ENCODE measurements at places on chromosomes 16 and 17. TPM values are rescaled to one million over a fixed set of nuclear protein-coding genes. Genes with fewer than 3 reads are reported as not detected.
A peak's percentile ranks its signal among the peaks of the same experiment; 100 is the strongest.

The MED31 gene
- total RNA-seq: 19.8 TPM

The KLHL10 gene
- total RNA-seq: 0.17 TPM

The EME2 gene
- 6.2 TPM for total RNA-seq

The RPRML gene
- total RNA-seq: not detected

The HSD11B2 gene
- 26.0 TPM for total RNA-seq

The ZFHX3 gene
- total RNA-seq: 9.3 TPM

DNA sequence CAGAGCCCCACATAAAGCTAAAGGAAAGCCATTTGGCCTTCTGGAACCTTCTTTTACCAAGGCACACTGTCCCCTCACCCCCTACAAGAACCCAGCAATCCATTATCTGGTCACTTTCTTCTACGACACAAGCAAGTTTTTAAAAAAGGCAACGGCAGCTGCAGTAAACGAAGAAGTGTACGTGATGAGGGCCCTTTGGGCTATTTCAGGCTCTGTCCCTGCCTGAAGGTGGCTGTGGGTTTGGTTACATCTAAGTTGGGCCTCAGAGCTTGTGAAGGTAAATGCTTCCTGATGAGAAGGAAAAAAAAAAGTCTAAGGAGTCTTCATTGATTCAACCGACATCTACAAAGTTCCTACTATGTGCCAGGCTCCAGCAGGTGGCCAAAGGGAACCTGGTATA, 35.4 kb downstream of the XYLT1 start:
- no peak for DNase-seq

DNA sequence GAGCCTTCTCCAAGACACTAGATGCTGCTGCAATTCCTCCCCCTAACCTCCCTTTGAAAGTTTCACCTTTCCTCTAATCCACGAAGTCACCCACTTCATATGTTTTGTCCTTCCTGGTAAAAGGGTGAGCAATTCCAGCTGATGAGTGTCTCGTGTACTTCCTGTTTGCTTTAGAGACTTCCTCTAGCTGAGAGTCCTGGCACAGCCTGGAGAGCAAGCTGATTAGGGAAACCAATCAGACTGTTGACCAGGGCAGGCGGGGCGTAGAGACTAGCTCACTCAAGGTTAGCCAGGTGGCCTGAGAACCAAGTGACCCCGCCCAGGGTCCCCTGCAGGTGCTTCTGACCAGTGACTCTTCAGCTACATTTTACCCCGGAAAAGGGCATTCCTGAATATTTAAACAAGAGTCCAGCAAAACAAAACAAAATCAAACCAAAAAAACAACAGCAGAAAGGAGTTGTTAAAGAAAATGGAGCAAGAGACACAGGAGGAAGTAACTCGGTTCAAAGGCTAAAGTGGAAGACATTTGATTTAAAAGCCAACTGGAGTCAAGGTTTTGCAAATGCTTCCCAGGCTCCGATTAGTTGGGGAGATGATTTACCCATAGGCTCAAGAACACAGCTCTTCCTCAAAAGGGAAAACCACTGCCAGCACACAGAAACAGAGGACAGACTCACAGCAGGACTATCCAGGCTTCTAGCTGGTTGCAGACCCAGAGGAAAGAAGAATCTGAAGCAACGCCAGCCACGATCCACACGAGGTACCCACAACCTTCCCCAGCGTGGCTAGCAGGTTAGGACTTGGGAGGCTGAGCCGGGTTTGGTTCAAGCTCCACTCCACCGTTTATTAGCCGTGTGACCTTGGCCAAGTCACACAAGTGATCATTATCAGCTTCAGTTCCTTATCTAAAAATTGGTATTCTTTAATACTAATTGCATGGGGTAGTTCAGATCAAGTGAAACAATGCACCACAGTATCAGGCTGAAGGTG, 13.4 kb downstream of the HSPB9 start:
- DNase-seq: peak; percentile 82

- DNase-seq: no peak
Observed at GRCh38 chr17:2948721-2949468, 114.5 kb downstream of the OR1D5 start.

GRCh38 chr16:21646721-21647561, 5.5 kb downstream of the IGSF6 start:
- no peak for DNase-seq

GRCh38 chr17:77916264-77916663, 42.2 kb upstream of the TNRC6C start:
- no peak for DNase-seq

GRCh38 chr16:89113152-89113547, 19.5 kb downstream of the ACSF3 start:
- DNase-seq: no peak

DNA sequence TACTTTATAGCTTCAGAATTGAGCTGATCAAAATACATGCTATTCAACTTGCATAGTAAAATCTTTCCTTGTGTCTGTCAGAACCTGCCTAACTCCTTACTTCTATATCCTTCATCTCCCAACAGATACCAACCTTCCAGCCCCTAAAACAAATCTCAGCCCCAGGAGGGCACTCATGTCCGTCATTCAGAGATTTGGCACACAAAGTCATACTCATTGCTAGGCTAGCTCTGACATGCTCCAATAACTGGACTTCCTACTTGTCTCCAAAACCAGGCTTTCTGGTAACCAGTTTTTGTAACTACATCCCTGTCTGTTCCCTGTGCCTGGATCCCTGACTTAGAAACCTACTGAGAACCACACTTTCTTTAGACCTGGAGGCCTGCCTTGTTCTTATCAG, 37.5 kb upstream of the DHX40 start:
- no peak for DNase-seq

DNA sequence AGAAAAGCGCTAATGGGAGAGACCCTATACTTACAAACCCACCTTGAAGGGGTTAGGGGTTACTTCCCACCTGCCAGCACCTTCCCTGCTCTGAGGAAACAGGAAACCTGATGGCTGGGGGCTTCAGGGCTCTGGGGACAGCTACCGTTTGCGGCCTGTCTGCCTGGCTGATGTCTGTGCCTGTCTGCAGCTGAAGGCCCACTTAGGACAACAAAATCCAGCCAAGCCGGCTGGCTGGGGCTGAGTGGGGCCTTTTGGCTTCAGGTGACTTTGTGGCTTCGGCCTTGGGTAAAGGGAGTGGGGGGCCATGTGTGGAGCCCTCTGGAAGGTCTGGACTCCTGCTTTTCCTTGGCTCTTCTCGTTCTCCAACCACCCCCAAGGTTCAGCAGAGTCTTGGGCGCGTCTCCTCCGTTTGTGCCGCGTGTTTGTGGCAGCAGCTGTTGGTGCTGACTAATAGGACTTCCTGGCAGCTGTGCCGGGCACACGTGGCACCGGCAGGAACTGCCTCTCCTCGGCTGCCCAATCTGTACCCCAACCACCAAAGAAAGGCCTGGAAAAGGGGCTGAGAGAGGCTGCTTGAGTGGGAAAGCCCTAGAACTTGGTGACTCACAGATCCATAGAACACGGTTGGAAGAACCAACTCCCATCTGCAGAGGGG, 186.7 kb downstream of the MSI2 start:
- DNase-seq: peak; percentile 55

DNA sequence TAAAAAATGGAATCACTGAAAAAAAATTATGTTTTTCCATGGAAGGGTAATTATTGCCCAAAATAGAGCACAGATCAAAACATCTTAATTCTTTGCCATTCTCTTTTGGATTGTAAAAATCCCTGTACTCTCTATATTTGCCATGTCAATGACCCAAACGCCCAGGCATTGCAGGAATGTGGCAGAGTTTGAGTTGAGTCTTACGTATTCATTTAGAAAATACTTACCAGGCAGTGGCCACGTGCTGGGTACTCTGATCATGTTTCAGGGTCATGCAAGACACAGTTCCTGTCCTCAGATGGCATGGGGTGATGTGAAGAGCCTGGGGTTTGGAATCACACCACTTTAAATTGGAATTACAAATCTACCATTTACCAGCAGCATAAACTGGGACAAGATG, 267.7 kb downstream of the ABCC12 start:
- no peak for DNase-seq

DNA sequence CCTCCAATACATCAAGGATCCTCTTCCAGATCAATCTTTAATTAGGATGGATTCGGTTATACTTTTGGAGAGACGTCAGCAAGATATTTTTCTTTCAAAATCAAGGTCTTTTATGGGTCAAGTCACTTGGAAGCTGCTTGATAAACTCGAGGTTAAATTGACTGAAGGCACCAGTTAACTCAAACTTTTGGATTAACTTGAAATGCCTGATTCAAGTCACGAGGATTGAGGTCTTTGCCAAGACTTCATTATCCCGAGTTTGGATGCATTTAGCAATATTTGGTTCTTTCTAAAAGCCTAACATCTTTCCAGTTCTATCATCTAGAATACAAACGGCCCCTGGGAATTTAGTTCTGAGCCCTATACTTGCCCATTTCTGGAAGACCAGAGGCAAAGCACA, 82.9 kb downstream of the MYH11 start:
- no peak for DNase-seq

DNA sequence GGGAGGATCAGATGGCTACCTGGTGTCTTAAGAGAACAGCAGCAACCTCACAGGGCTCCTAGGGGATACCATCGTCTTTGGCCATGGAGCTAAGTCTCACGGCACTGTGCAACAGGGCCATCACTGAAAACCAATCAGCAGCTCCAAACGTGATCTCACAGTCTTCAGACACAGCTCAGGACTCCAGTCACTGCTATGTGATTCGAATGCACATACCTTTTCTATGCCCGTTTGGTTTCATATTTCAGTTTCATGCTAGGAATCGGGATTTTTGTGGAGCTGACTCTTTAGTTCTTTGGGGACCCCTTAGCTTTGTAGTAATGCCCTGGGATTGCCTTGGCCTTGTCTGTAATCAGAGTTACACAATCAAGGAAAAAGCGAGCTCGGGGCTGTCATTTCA, 162.8 kb upstream of the CDH11 start:
- no peak for DNase-seq

DNA sequence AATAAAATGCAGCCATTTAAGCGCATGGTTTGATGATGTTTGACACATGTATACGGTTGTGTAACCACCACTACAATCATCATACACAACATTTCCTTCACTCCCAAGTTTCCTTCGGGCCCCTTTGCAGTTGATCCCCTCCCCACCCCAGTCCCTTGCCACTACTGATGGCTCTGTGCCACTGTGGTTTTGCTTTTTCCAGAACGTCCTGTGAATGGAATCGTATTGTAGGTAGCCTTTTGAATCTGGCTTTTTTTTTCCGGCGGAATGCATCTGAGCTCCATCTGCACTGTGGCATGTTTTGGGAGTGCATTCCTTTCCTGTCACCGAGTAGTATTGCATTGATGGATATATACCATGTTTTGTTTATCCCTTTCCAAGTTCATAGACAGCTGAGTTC, 15.1 kb upstream of the MAP2K3 start:
- no peak for DNase-seq

DNA sequence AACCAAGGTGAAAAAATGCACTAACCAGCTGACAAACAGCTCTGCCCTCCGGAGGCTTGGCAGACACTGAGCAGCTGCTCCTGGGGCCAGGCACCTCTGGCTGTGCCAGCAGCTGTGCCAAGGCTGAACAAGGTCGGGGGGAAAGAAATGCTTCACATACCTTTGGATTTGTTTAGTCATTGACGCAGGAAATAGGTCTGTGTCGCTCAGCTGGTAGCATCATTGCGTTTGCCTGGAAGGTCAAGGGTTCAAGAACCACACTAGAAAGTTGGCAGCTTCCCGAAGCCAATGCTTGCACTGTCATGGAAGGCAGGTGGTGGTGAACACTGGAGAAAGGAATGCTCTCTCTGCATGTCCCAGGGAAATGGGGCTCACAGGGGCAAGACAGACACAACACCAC, 63.5 kb downstream of the PCTP start:
- no peak for DNase-seq

- peak; percentile 83 for DNase-seq
Observed at GRCh38 chr17:386141-386876, 33.7 kb upstream of the RPH3AL start.

- no peak for DNase-seq
Observed at GRCh38 chr17:67053438-67054000, 9.2 kb downstream of the CACNG1 start.

DNA sequence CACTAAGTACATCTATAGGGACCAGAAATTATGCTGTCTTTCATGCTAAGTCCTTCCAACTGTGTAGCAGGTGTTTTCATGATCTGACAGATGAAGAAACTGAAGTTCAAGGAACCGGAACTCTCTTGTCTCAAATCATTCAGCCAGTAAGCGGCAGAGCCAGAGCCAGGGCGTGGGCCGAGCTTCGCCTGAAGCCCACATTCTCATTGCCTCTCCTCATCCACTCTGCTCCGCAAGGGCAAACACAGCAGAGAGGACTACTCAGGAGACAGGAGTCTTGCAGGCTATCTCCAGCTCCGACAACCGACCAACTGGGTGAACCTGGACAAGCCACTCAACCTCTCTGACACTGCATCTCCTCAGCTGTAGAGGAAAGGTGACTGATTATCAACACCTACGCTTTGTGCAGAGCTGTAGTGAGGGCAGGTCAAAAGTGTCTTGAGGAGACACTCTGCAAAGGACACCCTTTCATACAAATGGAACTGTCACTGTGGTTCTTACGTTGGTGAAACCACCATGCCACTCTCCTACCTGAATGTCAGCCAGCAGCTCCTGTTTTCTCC, 72.9 kb downstream of the CYTH1 start:
- DNase-seq: no peak

- DNase-seq: peak; percentile 76
Observed at GRCh38 chr17:36703860-36704266, 102.5 kb downstream of the MRM1 start.

- DNase-seq: no peak
Observed at GRCh38 chr17:49106321-49107210, 26.0 kb upstream of the B4GALNT2 start.

DNA sequence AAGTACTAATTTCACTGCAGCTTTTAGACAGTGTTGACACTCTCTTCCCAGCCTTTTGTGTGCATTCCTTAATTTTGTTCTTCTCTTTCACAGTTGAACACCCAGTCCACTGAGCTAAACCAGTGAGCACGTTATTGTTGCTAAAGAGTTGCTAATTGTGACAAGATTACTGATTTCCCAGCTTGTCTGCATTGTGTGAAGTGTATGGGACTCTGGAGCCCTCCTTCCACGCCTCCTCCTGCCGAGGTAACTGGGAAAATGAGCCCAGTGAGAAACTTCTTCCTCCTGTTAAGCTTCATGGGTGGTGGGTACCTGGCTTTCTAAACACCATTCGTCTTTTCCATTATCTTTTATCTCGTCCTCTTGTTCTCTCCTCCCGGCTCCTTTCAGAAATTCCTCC, 29.8 kb upstream of the DNAH17 start:
- no peak for DNase-seq

Measured in ovary (tissue), 10 donors.